ENCODE measurements at places on chromosomes 11 and 22.

- DNase-seq, result no peak
Measured at GRCh38 chr11:22780952-22781593, 48.5 kb downstream of the SVIP start.

DNA sequence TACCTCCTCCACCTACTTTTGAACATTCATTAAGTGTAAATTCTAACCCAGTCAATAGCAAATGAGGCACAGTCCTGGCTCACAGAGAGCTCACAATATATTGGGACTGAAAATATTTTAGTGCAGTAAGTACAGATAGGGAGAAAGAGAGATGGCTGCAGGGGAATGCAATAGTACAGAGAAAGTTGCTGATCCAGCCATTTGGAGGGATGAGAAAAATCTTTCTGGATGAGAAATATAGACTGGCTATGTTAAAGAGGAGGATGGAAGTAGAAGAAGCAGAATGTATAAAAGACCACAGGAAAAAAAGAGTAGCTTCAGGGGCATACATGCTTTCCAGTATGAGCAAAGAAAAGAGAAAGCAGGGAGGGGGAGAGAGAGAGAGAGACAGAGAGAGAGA, 3.6 kb upstream of the OR52B6 start:
- no peak for DNase-seq

- DNase-seq, result no peak
Measured at GRCh38 chr11:69647390-69647748, 6.4 kb downstream of the CCND1 start.

- no peak for DNase-seq
Measured at GRCh38 chr11:26134481-26135355, 197.2 kb upstream of the ANO3 start.

Data from heart left ventricle (tissue), 16 donors.